ENCODE measurements at places on chromosomes 12 and 14. TPM values are rescaled to one million over a fixed set of nuclear protein-coding genes. Genes with fewer than 3 reads are reported as not detected.
A peak's percentile ranks its signal among the peaks of the same experiment; 100 is the strongest.

DNA sequence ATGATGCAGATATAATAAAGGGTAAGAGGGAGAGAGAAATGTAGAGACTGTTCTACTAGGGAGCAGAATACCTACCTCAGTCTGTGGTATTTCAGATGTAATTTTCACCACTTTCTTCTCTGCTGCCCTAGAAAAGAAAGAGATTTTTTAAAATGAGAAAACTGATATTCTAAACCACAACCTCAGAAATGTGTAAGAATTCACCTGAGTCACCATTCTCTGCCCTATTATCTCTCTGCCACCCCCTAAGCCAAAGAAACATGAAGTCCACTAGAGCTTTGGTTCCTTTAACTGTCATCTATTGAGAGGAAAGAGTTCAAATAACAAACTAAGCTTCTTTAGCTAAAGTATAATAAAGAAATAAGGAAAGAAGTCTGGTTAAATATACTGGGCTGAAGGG lies 21.6 kb downstream of the SARNP start:
- DNase-seq: no peak

The CKB gene
- total RNA-seq: 299 TPM

- DNase-seq: no peak
Observed at GRCh38 chr12:11706509-11707379, 57.3 kb downstream of the ETV6 start.

GRCh38 chr12:98721204-98721702 lies 76.2 kb downstream of the APAF1 start:
- DNase-seq: no peak

- DNase-seq: peak; percentile 44
Observed at GRCh38 chr14:70955543-70956480, 48.6 kb downstream of the PCNX1 start.

Data from PC-3 (cell line).